ENCODE measurements at places on chromosomes 6 and 20.

GRCh38 chr20:44334306-44334705, 2.5 kb upstream of the R3HDML start:
- DNase-seq: no peak

DNA sequence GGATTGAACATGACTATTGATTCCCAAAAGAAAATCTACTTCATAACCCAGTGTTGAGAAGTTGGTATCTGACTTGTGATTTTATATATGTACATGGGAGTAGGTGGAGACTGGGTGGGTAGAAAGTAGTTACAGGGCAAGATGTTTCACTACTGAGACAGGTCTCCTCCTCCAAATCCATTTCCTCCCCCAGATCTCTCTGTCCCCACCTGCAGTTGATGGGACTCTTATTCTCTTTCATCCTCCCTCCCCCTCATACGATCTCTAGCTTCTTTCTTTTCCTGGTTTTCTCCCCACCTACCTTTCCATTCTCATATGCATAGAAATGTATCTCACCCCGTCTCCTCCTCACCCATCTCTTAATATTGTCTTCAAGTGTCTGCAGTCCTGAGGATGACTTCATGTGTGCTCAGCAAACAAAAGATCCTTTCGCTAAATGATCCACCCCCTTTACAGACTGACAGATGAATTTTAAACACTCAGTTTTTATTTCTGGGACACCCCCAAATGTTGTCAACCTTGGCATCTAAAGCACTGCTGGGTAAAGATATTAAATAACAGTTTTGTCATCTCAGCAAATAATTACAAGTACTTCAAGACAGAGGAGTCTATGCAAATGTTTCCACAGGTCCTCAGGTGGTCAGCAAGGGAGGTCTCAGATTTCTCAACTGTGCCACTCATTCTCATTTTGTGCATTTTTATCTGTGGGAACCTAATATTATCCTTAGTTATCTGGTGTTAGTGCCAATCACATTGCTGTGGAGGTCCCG, 18.7 kb upstream of the HECA start:
- no peak for DNase-seq

DNA sequence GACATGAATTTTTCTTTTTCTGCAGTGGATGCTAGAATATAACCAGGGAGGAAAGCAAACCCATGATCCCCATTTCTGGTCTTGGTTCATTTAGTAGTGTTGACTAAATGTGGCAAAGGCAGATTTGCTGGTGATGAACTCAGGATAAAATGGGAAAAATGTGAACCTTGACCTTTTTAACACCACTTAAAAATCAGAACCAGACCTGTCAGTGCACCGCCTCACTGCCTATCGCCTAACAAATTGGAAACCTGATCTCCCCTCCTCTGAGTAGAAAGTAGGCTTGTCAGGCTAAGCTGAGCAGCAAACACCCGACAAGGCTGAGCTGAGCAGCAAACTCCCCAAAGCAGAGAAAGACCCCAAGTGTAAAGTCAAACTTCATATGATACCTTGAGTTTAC, 254.8 kb downstream of the FOXC1 start:
- no peak for DNase-seq

- no peak for DNase-seq
Observed at GRCh38 chr6:102187186-102187585, 793.7 kb downstream of the GRIK2 start.

GRCh38 chr20:37797669-37798175, 103.9 kb downstream of the CTNNBL1 start:
- DNase-seq: no peak

DNA sequence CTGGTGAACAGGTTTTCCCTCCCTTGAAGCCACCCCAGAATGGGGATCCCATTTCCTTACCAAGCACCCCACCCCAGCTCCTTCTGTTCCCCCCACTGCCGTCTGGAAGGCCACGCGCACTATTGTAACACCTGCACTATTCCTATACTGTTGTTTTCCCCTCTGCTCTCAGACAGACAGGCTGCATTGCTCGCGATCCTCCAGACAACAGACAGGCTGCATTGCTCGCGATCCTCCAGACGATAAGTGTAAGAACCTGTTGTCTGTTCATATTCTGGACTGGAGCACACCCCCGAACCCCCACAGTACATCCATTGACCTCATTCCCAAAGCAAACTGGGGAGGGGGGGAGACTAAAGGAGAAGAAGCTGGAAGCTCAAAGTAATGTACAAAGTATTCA, 72.7 kb downstream of the LY86 start:
- DNase-seq: no peak

- peak; percentile 76 for DNase-seq
Observed at GRCh38 chr6:156699017-156699421, 78.2 kb upstream of the ARID1B start.

DNA sequence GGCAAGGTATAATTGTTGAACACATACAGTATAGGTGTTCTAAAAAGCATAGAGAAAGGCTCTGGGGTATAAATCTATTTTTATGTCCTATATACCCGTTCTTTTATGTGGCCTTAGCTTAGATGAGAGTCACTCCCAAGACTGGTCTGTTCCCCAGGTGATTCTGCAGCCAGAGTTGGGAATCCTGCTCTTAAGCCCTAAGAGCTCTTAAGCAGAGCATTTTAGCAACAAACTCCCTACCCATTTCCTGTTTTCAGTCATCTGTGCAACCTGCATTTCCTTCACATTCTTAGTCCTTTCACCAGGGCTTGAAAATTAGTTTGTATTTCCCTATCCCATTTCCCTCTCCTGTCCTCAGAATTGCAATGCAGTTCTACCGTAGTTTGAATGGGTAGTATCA, 166.1 kb downstream of the HS3ST5 start:
- no peak for DNase-seq

- peak; percentile 44 for DNase-seq
Observed at GRCh38 chr20:41654884-41655283, 36.7 kb upstream of the CHD6 start.

- DNase-seq: peak; percentile 7
Observed at GRCh38 chr6:43020847-43021246, 576 bp upstream of the RRP36 start.

GRCh38 chr6:144395826-144396225, 110.7 kb downstream of the UTRN start:
- DNase-seq: no peak

GRCh38 chr6:130518588-130518987, 152.8 kb downstream of the TMEM200A start:
- DNase-seq: no peak

All from fibroblast of pulmonary artery (primary cell).